NCI-H1436 treated with DMSO at 0.1 percent for 48 hours (cell line): ENCODE measurements at places on chromosomes 5 and 9.

DNA sequence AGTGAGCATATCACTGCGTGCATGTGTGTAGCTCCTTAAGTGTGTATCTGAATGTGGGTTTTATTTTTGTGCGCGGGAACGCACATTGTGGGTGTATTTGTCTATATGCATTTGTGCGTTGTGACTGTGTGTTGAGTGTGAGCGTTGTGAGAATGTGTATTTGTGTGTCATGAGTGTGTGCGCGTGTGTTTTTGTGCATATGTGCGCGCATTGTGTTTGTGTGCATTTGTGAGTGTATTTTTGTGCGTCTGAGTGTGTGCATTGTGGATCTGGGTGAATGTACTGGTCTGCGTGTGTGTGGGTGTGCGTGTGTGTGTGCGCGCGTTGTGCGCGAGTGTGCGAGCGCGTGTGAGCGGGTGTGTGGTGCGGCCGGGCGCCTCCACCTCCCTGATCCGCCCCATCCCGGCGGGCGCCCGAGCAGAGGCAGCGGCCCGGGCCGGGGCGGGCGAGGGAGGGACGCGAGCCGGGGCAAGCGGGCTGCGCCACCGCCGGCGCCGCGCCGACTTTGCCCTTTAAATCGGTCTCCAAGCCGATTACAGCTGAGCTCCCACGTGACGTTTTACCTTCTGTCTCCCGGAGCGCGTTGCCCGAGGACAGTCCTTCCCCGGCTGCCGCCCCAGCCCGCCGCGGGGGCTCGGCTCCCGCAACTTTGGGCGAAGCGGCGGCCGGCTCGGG, at the start of gene RASGRF2:
TSS of gene RASGRF2 (plus strand) at position 596 of the 675 bp plus-strand sequence. CDS start 376 bp downstream, outside the sequence.
- DNase-seq, result no peak

DNA sequence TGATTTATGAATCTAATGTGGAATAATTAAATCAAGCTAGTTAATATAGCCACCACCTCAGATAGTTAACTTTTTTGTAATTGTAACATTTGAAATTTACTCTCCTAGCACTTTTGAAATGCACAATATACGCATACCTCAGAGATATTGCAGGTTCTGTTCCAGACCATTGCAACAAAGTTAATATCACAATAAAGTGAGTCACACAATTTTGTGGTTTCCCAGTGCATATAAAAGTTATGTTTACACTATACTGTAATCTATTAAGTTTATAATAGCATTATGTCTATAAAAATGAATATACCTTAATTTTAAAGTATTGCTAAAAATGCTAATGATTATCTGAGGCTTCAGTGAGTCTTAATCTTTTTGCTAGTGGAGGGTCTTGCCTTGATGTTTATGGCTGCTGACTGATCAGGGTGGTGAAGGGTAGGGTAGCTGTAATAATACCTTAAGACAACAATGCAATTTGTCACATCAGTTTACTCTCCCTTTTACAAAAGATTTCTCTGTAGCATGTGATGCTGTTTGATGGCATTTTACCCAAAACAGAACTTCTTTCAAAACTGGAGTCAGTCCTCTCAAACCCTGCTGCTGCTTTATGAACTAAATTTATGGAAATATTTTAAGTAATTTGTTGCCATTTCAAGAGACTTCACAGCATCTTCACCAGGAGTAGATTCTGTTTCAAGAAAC, 235.1 kb upstream of the ADAMTSL1 start:
- no peak for DNase-seq

- DNase-seq, result no peak
Measured at GRCh38 chr9:135959814-135960213, 1.4 kb downstream of the UBAC1 start.

GRCh38 chr9:126031116-126031515, 283.9 kb downstream of the PBX3 start:
- no peak for DNase-seq

DNA sequence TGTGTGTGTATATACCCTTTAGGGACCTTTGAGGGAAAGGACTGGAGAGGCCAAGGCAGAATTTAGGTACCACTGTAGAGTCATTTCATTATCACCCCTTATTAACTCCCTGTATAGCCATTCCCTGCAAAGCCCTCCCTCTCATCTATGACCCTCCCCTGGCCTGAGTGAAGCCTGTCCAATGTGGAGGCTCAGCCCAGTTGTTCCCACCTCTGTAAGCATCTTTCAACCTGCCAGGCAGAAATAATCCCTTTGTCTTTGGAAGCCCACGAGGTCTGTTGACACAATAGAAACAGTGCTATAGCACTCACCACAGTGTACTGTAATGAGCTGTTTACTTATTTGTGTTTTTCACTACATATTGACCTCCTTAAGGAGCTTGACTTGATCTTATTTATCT, 88.5 kb upstream of the SEMA6A start:
- DNase-seq, result no peak

DNA sequence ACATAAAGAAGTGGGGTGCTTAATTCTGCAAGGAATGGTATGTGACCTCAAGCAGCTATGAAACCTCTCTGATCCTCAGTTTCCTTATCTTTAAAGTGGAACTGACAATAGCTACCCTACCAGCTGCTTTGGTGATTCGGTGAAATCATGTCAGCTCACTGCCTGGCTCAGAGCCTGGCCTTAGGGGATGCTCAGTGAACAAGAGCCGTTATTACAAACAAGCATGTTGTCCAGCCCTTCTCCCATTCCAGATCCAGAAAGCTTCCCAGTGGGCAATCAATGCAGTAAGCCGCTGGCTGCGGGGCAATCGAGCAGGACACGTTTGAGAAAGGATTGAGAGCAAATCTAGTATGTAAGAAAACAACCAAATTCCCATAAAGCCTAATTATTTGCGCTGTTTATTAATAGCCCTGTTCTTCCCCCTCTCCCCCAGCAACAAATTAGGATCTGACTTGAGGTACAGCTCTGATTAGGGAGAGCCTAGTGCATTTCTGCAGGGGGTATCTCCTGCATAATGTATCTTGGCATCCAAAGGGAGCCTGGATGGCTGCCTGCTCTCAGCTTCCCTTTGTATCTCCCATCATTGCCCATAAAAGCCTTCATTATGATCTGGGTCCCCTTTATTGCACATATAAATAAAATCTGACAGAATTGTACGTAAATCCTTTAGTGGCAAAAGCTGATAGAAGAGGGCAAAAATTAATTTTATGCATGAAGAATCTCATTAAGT, 371.4 kb downstream of the TMEM232 start:
- no peak for DNase-seq

DNA sequence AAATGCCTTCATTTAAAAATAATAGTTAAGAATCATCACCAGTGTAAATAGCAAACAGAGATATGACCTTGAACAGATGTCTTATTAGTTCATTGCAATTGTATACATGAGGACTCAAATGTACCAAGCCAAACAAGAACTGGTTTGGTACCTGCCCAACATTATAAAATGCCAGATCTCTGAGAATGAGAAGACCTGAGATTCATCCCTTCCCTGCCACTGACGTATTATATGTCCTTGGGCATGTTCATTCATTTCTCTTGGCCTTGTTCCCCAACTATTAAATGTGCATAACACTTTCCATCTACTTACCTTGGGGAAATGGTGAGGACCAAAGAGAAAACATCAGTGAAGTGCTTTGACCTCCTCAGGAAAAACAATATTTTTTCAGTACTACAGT, 33.6 kb upstream of the ERBIN start:
- DNase-seq, result no peak

DNA sequence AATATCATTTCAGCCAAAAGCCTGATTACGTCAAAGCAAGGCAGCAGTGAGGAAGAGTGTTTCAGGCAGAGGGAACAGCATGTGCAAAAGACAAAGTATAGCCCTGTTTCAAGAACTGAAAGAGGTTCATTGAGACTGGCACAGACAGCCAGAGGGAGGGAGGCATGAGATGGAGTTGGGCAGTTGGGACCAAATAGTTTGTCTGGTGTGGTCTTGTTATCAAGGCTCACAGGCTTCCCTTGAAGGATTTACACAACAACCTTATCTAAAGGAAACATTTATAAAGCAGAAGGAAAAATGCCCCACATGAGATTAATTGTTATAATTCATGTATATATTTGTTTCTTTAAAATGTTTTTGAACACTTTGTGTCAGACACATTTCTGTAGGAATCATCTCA, 253.3 kb downstream of the DMAC1 start:
- no peak for DNase-seq

DNA sequence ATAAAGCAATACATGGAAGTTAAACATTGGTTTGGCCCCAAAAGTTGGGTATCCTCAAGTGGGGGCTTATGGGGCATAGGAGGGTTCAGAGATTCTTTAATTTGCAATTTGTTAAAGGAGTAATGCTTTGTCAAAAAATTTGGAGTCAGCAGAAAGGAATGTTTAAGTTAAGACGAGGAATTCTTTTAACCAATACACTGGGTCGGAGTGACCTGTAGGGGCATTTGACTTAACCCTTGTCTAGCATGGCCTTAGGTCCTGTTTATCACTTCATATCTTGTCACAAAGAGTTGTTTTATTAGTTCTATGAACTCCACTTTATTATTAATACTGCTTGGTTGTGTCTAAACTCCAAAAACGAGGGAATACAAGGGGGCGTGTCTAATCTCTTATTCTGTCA, 656.1 kb upstream of the RORB start:
- no peak for DNase-seq

DNA sequence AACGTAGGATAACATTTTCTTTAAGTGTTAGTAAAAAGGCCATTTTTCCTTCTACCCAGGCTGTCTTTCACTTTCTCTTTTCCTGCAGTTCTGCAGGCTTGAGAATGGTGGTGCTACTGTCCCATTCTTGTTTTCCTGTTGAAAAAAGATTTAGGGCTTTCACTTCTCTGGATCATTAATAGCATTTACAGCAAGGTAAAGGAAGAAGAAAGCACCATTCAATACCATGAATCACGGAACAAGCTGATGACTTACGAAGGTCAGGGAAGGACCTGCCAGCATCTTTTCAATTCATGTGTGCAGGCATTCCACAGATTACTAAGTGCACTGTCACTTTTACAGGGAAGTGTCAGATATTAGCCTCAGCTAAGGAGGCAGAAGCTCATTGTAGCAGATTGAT, 292.8 kb downstream of the YTHDC2 start:
- no peak for DNase-seq

- DNase-seq, result no peak
Measured at GRCh38 chr9:89891591-89892304, 286.9 kb downstream of the GADD45G start.

- no peak for DNase-seq
Measured at GRCh38 chr5:751496-751895, 33.0 kb downstream of the ZDHHC11B start.

DNA sequence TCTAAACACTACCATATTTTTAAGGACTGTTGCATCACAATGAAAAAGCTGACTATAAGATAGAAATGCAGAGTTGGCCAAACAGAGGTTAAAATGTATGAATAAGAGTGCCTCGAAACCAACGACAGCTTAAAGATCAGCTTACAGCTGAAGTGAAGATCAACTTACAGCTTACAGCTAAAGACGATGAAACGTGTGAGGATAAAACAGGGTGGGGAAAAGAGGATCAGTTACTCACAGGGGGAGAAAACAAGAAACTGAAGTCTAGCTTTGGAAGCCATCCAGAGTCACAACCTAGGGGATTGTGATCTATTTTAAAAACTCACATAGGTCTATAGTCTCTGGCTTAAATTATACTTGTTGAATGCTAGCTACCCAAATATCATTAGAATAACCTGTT, 220.0 kb downstream of the SNCAIP start:
- DNase-seq, result no peak

DNA sequence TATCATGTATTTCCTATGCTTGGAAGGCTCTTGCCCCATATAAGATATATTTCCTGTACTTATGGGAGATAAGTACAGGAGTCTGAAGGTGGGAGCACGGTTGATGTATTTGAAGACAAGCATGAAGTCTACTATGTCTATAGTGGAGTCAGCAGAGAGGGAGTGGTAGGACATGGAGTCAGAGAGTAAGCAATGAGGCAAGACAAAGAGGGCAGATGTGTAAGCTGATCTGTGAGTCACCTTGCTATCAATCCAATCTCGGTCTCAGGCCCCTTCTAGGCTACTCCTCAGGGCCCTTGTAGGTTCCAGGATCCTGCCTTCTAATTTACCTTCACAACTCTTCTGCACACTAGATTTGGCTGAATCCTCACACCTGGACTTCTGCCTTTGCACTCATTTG, 105.5 kb downstream of the MACIR start:
- no peak for DNase-seq

- DNase-seq, result no peak
Measured at GRCh38 chr9:90189306-90189705, 453.3 kb downstream of the DIRAS2 start.

- no peak for DNase-seq
Measured at GRCh38 chr9:78806492-78807160, 509.7 kb downstream of the PSAT1 start.

- no peak for DNase-seq
Measured at GRCh38 chr9:17571825-17572224, 7.0 kb upstream of the SH3GL2 start.

DNA sequence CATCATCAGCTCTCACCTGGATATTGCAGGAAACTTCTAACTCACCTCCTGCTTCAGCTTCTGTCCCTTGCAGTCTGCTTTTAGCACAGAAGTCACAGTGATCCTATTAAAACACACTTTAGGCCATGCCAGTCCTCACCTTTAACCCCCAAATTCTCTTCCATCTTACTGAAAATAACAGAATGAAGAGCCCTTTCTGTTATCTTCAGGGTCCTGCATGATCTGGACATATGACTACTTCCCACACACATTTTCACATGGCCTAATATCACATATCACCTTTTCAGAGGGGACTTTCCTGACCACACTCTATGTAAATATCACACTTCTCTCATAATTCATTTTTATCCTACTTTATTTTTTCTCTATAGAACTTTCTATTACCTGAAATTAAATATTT, 550.6 kb upstream of the CLINT1 start:
- no peak for DNase-seq

DNA sequence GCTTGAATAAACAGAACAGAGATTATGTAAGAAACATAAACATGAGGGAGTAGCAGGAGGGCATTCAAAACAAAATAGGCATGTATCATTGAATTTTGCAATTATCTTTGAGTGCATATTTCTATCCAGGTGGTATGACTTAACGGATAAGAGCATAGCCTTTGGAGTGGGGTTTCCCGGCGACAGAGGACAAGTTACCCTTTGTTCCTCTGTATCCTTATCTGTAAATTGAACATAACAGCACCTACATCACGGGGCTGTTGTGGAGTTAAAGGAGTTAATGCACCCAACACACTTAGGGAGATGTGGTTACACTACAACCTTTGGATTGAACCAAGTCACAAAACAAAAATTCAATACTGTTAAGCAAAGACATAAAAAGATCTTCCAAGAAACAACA, 314.6 kb upstream of the KIF2A start:
- peak; percentile 20 for DNase-seq

GRCh38 chr9:35954942-35955546, 2.9 kb downstream of the OR2S2 start:
- no peak for DNase-seq

DNA sequence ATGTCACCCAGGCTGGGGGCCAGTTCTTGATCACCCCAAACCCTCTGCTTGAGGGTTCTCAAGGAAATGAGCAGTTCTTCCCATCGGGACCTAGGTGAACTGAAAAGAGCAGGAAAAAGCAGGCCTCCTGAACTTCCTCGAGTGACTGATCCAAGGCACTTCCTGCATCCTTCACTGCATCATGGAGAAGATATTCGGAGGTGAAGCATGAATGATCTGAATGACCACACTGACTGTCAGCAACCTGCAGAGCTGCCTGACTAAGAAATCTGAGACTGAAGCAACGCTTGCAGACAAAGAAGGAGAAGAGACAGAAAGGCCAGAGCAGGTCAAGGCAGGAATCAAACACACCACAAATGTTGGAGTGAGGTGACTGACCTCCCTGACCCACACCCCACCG, 420.2 kb downstream of the AGTPBP1 start:
- DNase-seq, result no peak

- no peak for DNase-seq
Measured at GRCh38 chr5:174920906-174921550, 196.6 kb downstream of the MSX2 start.
